WTC11 (cell line): ENCODE measurements at places on chromosomes 12 and 14.

DNA sequence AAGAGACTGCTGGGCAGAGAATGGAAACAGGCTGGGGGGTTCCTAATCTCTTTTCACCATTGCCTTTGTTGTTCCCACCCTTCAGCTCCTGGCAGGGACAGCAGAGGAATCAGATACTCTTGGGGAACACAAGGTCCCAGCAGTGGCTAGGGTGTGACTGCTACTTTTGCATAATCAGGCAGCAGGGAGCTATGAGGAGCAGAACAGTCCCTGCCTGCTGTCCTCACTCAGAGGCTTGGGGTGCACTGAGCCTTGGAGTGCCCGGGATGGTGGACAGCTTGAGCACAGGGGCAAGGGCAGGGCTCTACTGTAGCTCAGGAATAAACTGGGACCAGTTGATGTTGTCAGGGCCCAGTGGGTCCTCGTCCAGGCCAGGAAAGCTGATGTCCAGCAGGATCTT, 1.5 kb upstream of the TEX52 start:
- no peak for DNase-seq

DNA sequence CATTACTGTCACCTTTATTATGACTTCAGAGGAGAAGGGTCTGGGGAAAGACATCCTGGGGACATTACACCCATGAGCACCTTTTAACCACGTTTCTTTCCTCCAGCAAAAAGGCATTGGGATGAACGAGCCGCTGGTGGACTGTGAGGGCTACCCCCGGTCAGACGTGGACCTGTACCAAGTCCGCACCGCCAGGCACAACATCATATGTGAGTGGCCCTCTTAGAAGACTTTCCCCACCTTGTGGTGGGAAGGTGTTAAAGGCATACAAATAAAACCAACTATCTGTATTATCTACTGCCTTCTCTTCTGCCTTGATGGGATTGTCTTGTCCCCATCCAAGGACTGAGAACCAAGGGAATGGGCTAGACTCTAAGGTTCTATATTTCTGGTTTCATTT, 6.0 kb downstream of the PSMD9 start:
- peak; percentile 30 for DNase-seq

GRCh38 chr14:78182722-78183121, 12.5 kb downstream of the NRXN3 start:
- DNase-seq: no peak

DNA sequence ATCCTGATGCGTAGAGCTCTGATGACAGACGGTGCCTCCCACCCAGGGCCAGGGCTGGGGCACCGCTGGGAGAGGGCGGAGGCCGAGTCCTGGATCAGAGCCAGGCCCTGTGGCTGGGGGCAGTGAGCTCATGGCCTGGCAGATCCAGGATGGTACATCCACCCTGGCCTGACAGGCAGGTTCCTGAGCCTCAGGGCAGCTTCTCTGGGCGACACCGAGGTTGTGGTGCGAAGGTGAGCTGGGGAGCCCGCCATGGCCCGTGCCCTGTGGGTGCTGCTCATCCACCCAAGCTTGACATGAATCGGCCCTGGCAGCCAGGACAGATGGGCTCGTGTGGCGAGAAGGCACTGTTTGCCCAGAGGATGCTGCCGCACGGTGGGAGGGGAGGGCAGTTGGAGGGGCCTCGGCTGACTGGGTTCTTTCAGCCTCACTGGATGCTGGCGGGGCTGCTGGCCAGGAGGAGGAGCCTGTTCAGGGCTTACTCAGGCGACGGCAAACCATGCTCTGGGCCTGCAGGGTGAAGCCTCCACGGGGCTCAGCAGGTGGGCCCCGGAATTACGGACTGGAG, 16.6 kb downstream of the LRTM2 start:
- no peak for DNase-seq

DNA sequence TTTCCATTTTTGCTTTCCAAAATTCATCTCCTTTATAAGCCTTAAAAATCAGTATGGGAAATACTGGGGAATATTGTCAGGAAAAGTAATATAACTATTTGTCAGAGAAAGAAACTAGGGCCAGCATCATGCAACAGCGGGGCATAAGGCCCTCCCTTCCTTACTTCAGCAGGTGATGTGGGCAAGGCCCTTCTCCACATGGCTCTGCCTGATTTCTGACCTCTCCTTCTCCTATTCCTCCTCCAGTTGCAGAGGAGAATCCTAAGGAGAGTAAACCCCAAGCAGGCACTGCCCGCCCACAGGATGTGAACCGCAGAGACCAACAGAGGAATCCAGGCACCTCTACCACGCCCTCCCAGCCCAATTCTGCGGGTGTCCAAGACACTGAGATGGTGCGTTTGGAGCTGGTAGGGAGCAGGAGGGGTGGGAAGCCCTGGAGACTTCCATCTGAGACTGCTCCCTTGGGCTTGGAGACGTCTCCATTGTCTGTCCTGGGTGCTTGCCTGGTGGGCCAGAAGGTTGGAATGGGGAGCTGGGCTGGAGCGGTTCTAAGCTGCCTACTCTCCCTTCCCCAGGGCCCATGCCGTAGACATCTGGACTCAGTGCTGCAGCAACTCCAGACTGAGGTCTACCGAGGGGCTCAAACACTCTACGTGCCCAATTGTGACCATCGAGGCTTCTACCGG, 2.7 kb upstream of the SOAT2 start:
- DNase-seq: no peak

DNA sequence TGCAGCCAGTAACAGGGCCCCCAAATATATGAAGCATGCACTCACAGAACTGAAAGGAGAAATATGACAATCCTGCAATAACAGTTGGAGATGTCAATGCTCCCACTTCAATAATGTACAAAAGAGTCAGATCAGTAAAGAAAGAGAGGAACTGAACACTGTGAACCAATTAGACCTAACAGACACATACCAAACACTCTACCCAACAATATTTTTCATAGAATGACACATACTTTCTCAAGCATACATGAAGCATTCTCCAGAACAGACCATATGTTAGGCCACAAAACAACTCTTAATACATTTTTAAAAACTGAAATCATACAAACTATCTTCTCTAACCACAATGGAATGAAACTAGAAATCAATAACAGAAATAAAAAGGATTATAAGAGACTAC, 80.2 kb downstream of the ELK3 start:
- DNase-seq: no peak
